Esophagus muscularis mucosa (tissue), 4 donors: ENCODE measurements at places on chromosomes 1 and 21. TPM values are rescaled to one million over a fixed set of nuclear protein-coding genes. Genes with fewer than 3 reads are reported as not detected.
A peak's percentile ranks its signal among the peaks of the same experiment; 100 is the strongest.

The AHCTF1 gene
- 40.4 TPM for total RNA-seq

The GIPC2 gene
- 6.9 TPM for total RNA-seq

The CCDC24 gene
- total RNA-seq, result 6.7 TPM

The SLC2A5 gene
- total RNA-seq, result 0.57 TPM

The ZBTB37 gene
- total RNA-seq, result 6.1 TPM

The LENEP gene
- not detected for total RNA-seq

The DOP1B gene
- 13.3 TPM for total RNA-seq

The NDUFS2 gene
- 122 TPM for total RNA-seq

The CAMK1G gene
- total RNA-seq, result 0.34 TPM

The FCGR3B gene
- not detected for total RNA-seq

DNA sequence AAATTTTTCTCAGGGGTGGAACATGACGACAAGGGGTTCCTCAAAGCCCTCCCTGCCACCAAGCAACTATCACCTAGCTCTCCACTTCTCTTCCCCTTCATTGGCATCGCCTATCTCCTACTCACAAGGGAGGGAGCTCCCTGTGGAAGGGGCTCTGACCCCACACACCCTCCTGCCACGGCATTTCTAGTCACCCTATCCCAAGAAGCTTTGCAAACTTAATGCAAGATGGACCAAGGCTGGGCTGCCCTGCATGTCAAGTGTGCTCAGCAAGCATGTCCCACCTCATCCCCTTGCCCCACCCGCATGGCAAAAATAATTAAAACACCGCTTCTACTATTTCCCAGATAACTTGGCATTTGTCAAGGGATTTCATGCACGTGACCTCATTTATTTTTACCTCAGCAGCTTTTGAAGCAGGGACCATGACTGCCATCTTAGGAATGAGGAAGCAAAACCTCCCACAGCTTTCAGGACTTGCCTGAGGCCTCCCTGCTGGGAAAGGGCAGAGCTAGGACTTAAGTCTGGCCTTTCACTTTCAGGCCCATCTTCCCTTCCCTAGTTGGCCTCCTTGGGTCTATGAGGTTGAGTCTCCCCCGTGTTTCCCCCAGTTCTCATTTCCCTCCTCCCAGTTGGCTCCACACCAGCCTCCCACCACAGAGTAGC is 161.3 kb downstream of the TSEN15 start:
- no peak overlapping the region for H3K27ac ChIP-seq
- H3K27me3 ChIP-seq, result no peaks in the 10 kb centered on the region
- DNase-seq, result peak; percentile 62
- H3K36me3 ChIP-seq, result no peaks in the 10 kb centered on the region

- DNase-seq, result no peak
- H3K36me3 ChIP-seq, result peaks cover 8% of the 10 kb centered on the region
- peak within 1 kb of the TSS; percentile 92 for H3K27ac ChIP-seq
- peaks cover 34% of the 10 kb centered on the region for H3K4me1 ChIP-seq
- H3K4me3 ChIP-seq, result peak within 1 kb of the TSS; percentile 87
These were observed at the start of gene SUMO3 for GRCh38 chr21:44817914-44818639. Gene SUMO3 (minus strand): TSS chr21:44818062. CDS start chr21:44817968, 94 bp downstream.

- H3K4me1 ChIP-seq, result no peaks in the 10 kb centered on the region
- no peak overlapping the region for H3K27ac ChIP-seq
- H3K36me3 ChIP-seq, result no peaks in the 10 kb centered on the region
- H3K4me3 ChIP-seq, result no peak overlapping the region
These were observed 301.2 kb upstream of the SPAG17 start for GRCh38 chr1:118486199-118486598.

DNA sequence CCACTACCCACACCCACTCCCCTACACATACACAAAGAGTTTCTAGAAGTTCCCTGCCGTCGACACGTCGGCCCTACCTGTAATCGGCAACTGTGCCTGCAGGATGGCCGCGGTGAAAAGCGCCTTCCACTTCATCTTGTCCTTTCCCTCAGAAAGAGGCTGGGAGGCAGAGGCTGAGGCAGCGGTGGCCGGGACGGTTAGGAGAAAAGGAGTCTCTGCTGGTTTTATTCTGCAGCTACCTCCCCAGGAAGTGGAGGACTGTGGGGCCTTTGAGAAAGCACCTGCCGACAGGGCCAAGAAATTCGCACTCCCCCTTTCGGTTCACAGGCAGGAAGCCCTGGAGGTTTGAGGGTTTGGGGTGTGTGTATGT is at the start of gene CD247:
TSS of gene CD247 (minus strand) at position 199 of the 370 bp plus-strand sequence. CDS start at position 135, 64 bp downstream.
- peaks cover 8% of the 10 kb centered on the region for H3K27me3 ChIP-seq
- no peak within 1 kb of the TSS for H3K27ac ChIP-seq

GRCh38 chr1:230784163-230784562 is 37.0 kb downstream of the CAPN9 start:
- no peak for DNase-seq
- no peaks in the 10 kb centered on the region for H3K4me1 ChIP-seq
- H3K27ac ChIP-seq, result no peak overlapping the region
- H3K4me3 ChIP-seq, result no peak overlapping the region
- no peaks in the 10 kb centered on the region for H3K36me3 ChIP-seq

- H3K36me3 ChIP-seq, result no peaks in the 10 kb centered on the region
- no peak overlapping the region for H3K27ac ChIP-seq
- DNase-seq, result no peak
- H3K27me3 ChIP-seq, result no peaks in the 10 kb centered on the region
These were observed 428.6 kb upstream of the BRINP3 start for GRCh38 chr1:190906206-190906725.

DNA sequence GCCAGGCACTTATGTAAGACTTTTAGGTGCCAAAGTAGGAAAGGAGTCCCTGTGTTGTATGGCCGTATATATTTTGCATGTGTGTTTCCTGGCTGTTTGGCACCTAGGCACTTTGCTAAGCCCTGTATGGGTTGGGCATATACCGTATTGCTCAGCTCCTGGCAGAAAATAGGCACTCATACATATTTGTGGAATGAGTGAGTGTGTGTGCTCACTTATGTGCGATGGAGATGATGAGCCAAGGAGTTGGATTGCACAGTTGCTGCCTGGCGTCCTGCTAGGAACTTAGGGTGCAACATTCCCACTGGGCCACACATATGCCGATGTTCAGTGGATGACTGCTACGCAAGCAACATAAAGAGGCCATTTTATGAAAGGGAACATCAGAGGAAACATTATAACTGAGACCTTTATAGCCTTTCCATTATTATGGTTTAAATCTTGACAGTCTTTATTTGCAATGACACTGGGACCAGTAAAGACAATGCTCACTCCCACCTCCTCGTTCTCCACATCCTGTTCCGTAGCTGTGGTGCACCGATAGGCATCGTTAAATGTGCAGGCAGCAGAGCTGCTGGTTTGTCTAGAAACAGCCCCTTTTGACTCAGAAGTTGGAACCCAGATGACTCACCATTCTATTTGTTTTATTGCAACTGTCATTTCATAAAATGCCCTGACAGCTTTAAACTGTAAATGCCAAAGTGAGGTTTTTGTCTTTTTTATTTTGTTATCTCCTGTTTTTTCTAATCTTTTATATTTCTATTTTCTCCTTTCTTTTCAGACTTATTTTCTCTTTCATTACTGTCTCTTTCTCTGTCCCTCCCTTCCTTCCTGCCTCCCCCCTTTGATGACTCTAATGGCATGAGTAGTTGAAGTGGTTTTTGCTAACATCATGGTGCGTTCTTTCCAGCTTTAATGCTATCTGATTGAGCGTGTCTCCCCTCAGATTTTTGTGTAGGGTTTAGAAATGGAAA is 36.1 kb downstream of the PEX14 start:
- peaks cover 69% of the 10 kb centered on the region for H3K4me1 ChIP-seq
- no peak overlapping the region for H3K27ac ChIP-seq
- DNase-seq, result no peak
- no peak overlapping the region for H3K4me3 ChIP-seq
- no peaks in the 10 kb centered on the region for H3K36me3 ChIP-seq
- no peaks in the 10 kb centered on the region for H3K27me3 ChIP-seq

DNA sequence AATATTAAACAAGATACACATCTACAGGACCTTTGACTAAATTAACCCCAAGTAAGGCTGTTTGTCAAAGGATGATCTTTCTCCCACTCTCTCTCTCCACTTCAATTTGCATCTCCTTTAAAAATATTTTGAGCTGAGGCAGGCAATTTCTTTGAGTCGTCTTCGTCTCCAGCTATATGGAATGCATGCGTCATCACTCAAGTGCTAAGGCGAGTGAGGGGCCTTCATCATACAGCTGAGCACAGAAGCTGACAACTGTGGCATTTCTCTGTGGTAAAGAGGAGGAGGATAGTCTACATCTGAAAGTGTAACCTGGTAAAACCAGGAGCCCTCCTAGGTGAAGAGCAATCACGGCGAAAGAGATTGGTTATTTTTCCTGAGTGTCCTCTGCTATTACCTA is 7.6 kb downstream of the EPHX4 start:
- no peak overlapping the region for H3K4me3 ChIP-seq
- no peaks in the 10 kb centered on the region for H3K36me3 ChIP-seq
- H3K27me3 ChIP-seq, result no peaks in the 10 kb centered on the region
- DNase-seq, result no peak

DNA sequence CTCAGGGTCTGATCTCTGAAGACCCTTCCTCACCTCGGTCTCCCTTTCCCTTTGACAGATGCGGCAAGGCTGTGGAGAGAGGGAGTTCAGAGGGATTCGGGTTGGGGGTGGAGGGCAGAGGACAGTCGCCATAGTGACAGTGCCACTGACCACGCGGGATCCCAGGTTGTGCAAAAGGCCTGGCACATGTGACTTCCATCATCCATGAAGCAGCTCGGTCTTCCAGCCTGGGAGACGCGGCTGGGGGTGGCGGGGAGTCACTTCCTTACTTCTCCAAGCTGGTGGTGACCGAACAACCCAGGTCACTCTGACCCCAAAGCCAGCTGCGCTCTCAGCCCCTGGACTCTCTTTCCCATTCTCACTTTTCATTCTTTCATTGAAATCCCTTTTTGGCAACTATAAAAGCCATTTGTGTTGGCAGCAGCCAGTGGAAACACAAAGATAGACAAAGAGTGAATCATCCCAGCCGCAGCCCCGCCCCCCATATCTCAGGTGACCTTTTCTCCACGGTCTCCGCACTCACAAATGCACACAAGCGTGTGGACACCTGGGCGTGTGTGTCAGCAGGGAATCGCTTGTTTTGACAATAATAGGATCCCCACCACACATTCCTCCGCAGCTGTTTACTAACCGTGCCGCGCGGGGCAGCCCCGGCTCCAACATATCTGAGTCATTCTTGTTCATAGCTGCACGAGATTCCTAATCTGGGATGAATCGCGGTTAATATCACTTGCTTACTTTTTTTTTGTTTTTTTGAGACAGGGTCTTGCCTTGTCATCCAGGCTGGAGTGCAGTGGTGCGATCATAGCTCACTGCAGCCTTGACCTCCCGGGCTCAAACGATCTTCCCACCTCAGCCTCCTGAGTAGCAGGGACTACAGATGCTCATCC is 68.3 kb downstream of the DHRS3 start:
- H3K4me3 ChIP-seq, result peak overlapping the region; percentile 37
- peak; percentile 96 for DNase-seq
- no peaks in the 10 kb centered on the region for H3K36me3 ChIP-seq
- H3K4me1 ChIP-seq, result peaks cover 79% of the 10 kb centered on the region

DNA sequence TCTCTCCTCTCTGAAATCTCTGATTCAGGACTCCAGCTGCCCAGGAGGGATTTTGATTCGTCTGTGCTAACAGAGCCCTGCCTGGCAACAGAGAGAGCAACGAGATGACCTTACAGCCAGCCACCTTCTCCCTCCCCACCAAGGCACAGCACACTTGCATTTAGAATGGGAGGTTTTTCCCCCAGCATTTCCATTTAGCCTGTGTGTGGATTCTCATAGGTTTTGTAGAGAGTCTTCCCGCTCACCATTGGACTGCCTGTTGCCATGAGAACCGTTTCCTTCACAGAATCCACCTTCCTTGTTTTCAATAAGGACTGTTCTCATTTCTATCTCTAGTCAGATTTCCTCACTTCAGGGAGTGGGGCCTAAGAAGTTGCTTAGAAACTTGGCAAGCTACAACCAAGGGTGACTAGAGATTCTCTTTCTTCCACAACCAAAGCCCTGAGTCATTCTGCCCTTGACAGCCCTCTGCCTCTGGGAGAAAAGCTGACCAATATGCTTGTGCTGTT is 5.8 kb upstream of the IKBKE start:
- H3K4me3 ChIP-seq, result no peak overlapping the region
- peaks cover 3% of the 10 kb centered on the region for H3K36me3 ChIP-seq
- H3K27ac ChIP-seq, result peak overlapping the region; percentile 26
- H3K27me3 ChIP-seq, result peaks cover 24% of the 10 kb centered on the region
- DNase-seq, result no peak

- H3K4me3 ChIP-seq, result peak overlapping the region; percentile 63
- H3K4me1 ChIP-seq, result peaks cover 74% of the 10 kb centered on the region
- H3K36me3 ChIP-seq, result no peaks in the 10 kb centered on the region
These were observed 19.2 kb downstream of the NFYC start for GRCh38 chr1:40710581-40711315.

GRCh38 chr1:56526571-56527174 is 52.7 kb downstream of the PLPP3 start:
- DNase-seq, result no peak
- no peak overlapping the region for H3K4me3 ChIP-seq
- H3K27ac ChIP-seq, result no peak overlapping the region
- H3K36me3 ChIP-seq, result peaks cover 35% of the 10 kb centered on the region
- peaks cover 63% of the 10 kb centered on the region for H3K4me1 ChIP-seq
- no peaks in the 10 kb centered on the region for H3K27me3 ChIP-seq

GRCh38 chr1:186930238-186930637 is 101.5 kb downstream of the PLA2G4A start:
- H3K4me3 ChIP-seq, result no peak overlapping the region
- H3K36me3 ChIP-seq, result no peaks in the 10 kb centered on the region
- no peak overlapping the region for H3K27ac ChIP-seq
- no peak for DNase-seq

DNA sequence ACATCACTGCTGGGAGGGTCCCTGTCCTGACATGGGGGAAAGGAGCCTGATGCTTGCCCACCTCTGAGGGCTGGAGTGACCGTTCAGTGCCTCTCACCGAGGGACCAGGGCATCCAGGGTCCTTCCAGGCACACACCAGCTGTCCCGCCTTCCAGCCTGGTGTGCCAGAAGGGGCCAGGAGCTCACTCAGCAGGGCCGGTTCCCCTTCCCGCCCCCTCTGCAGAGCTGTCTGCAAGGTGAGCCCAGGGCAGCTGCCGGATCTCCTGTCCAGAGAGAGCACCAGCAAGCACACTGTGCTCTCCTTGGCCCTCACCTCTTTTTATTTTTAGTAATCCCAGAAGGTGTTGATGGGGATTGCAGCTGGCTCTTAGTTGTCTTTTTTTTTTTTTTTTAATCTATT is 16.9 kb downstream of the H6PD start:
- peaks cover 59% of the 10 kb centered on the region for H3K4me1 ChIP-seq
- peak overlapping the region; percentile 65 for H3K27ac ChIP-seq
- H3K27me3 ChIP-seq, result no peaks in the 10 kb centered on the region
- DNase-seq, result no peak

GRCh38 chr1:234893725-234894630 is 234.7 kb downstream of the TOMM20 start:
- peaks cover 11% of the 10 kb centered on the region for H3K4me1 ChIP-seq
- no peak overlapping the region for H3K27ac ChIP-seq
- no peak for DNase-seq
- H3K4me3 ChIP-seq, result no peak overlapping the region

DNA sequence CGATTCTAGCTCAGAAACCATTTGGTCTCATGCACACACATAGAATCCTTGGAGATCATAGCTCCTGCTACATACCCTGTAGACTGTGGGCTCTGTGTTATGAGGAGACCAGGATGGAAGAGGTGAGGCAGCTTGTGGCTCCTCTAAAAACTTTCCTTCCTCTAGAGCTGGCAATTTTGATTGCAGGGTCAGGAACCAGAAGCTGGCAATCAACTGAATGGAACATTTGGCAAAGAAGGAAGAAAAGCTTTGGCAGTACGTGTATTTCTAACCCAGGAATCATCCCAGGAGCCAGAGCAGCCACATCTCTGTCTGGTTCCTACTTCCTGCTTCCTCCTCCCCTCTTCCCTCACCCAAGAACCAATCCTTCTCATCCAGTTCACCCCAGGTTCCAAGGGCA is 15.7 kb downstream of the PIK3C2B start:
- H3K27ac ChIP-seq, result no peak overlapping the region
- no peaks in the 10 kb centered on the region for H3K36me3 ChIP-seq
- no peak for DNase-seq
- peaks cover 82% of the 10 kb centered on the region for H3K4me1 ChIP-seq
